NCI-H774 (cell line): ENCODE measurements at places on chromosomes 2 and 18.

- no peak for DNase-seq
These were observed 125.3 kb upstream of the PPP1CB start for GRCh38 chr2:28626376-28626775.

- DNase-seq: no peak
These were observed 10.7 kb upstream of the RPL31 start for GRCh38 chr2:100991404-100991773.

DNA sequence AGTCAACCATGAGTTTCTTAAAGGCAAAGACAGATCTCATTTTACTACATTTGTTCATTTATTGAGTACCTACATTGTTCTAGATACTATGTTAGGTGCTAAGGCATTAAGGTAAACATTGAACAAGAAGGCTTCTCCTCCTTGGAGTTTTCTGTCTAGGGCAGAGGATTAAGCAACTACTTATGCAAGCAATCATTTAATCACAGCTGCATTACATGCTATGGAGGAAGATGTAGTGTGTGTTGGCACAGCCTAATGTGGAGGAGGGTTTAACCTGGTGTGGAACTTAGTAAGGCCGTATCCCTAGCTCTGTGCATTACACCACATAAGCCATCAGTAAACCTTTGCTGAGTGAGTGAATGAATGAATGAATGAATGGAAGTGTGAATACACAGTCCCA lies 106.5 kb upstream of the MAP3K20 start:
- no peak for DNase-seq

GRCh38 chr2:142937347-142937746 lies 59.9 kb downstream of the KYNU start:
- no peak for DNase-seq

- DNase-seq: no peak
These were observed 82.5 kb downstream of the SLC8A1 start for GRCh38 chr2:40369267-40370006.

DNA sequence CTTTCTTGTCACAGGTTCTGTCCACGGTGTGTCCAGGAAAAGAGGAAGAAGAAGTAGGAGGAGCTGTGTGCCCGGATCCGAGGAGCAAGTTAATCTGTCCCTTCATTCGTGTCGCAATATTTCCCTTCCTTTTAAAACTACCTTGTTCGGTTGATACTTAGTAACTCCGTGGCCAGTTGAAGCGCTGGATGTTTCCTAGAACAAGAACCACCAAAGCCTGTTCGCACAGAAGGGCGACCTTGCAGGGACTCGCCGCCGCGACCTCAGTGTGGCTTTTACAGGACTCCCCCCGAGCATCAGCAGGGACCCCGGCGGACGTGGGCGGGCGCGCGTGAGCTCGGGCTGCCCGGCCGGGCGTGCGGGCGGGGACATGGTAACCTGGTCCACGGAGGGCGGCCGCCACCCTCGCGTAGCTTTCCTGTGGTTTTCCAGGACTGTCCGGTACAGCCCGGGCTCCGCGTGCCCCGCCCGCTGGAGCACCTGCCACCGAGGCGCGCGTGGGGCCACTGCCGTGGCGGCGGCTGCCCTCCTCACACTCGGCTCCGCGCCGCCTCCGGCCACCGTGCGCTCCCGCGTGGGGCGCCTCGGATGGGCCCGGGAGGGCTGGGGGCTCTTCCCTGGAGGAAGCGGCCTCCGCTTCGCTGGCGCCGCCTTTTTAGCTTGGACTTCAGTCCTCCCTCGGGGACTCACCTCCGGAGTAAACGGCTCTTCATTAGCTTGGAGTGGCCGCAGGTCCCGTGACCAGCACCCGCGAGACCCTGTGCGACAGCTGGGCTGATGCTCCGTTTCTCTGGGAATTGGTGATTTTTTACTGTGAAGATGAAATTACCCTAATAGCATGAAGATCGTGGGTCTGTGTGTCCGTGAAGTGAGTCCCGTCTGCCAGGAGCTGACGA lies 9.2 kb upstream of the D2HGDH start:
- DNase-seq: no peak

DNA sequence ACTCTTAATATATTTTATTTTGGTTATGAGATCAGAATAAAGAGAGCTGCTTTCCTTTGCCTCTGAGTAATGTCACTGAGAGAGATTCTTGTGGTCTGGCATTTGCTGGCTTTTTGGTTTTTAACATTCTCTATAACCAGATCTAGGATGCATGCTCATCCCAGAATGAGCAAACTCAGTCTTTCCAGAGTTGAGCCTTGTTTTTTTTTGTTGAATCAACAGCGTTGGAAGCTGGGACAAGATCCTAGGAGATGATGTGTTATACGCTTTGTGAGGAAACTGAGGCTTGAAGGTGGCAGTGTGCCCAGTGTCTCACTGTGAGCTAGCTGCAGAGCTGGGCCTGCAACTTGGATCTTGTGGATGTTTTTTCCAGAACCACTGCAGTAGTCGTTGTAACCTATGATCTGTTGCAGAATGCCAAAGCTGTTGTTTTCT lies 19.5 kb downstream of the MYO1B start:
- DNase-seq: no peak

- no peak for DNase-seq
These were observed 36.8 kb downstream of the ANKMY1 start for GRCh38 chr2:240520974-240521350.

DNA sequence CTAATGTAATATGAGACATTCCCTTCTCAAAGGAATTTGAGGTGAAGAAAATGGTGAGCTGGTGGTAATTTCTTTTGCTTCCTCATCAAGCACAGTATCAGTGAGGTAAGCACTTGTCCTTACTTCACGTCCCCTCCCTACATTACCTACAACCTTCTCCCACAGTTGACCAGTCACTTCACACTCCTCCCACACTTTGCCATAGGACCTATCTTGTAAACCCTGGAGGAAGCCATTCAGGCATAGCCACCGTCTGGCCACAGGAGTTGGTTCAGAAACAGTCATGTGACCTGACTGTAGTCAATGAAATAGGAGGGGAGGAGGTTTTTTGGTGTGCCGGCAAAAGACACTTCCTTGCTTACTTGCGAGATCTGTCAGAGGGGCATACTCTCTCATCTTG lies 12.1 kb downstream of the ACOXL start:
- DNase-seq: no peak

GRCh38 chr2:202555356-202555755 lies 79.4 kb upstream of the FAM117B start:
- no peak for DNase-seq

- DNase-seq: no peak
These were observed 63.4 kb downstream of the MREG start for GRCh38 chr2:215949991-215950404.
